Cerebellar cortex (tissue), 1 donor: ENCODE measurements at places on chromosomes 1 and 21.

DNA sequence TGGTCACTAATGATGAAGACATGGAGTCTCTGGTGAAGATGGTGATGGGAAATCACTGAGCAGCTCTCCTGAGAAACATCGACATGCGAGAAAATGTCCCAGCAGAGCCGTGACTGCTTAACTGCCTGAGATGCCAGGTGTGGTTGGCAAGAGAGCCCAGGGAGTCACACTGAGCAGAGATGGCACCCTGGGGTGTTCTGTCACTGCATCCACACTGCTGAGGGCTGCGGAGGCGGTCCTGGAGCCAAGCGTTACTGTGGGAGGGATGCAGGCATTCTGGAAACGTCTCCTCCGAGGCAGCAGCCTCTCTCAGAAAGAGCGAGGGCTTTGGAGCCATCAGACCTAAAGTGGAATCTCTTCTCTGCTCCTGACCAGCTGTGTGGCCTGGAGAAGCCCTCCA, 57.2 kb downstream of the EPHB2 start:
- DNase-seq, result no peak

GRCh38 chr1:200740571-200741208, 2.0 kb downstream of the CAMSAP2 start:
- DNase-seq, result no peak

GRCh38 chr1:227937838-227938145, 9.9 kb downstream of the WNT9A start:
- DNase-seq, result no peak

DNA sequence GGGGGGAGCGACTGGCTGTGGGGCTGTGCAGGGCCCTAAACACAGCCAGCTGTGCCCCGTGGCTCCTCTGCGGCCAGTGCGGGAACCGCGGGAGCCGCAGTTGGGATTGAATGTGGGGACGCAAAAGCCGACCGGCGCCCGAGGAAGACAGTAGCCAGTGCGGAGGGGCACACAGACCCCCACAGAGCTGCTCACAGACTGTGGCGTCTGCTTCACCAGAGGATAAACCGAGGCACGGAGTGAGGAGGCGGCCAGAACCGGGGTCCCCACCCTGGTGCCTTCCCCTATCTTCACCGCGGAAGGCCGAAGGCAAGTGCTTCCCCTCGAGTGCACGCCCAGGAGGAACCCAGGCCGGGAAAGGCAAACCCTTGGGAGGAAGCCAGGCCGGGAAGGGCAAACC, 8.7 kb upstream of the TMEM52 start:
- DNase-seq, result no peak

DNA sequence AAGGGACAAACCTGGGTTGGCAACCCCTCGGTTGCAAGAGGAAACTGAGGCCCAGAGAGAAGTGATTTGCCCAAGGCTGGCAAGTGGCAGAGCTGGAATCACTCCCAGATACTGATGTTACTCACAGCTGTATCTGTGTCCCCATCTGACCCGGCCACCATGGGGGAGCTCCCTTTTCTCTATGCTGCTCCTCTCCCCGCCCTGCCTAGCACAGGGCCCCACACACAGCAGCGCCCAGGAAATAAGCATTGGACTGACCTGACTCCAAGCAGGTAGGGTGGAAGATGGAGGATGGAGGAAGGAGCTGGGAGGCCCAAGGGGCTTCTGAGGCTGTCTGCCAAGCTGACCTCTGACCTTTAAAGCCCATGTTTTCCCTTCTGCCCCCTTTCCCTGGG, 3.0 kb upstream of the FBLIM1 start:
- DNase-seq, result no peak

DNA sequence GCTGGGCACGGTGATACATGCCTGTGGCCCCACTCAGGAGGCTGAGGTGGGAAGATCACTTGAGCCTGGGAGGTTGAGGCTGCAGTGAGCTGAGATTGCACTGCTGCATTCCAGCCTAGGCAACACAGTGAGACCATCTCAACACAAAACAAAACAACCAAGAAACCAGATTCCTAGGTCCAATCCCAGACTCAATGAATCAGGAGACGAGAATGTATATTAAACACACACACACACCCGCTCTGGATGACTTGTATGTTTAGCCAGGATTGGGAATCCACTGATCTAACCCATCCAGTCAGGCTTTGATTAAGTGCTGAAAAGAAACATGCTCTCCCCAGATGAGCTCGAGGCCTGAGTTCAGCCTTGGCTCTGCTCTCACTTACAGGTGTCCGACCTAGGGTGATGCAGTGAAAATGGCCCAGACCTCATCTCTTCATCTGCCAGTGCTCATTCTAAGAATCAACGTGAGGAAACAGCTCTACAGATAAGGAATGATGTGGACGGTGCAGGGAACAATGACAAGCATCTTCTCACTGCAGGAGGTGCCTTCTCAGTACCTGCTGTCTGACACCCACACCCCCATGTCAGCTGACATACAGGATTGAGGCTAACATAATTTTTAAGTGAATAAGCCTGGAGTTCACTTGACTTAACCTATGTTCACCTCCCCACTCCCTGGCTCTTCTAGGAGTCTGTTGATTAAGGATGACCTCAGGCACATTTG, 15.3 kb upstream of the SRSF4 start:
- no peak for DNase-seq

DNA sequence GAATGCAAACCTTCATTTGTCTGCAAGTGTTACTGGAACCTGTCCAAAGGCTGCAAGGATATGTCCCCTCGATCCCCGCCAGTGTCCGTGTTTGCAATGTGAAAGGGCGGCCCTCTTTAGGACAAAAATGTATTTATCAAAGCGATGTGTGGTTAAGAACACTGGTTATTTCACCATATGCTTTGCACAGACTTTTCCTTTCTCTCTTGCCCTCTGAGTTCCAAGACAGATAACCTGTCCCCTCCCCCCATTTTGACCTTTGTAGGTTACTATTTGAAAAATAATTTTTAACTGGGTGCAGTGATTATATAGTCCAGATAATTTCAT, 1.8 kb downstream of the CHRM3 start:
- no peak for DNase-seq

DNA sequence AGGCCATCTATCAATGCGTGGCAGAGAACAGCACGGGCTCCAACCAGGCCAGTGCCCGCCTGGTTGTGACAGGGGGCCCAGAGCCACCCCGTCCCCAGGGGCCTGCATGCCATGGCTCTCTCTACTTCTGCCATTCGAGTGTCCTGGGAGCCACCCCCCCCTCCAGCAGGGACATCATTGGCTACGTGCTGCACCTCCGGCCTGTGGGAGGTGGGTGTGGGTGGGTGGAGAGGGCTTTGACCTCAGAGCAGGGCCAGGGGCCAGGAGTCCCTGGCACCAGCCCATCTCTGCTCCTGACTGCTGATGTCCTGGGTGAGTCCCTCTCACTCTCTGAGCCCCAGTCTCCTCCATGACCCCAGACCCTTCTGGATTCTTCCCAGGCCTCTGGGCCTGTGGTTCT, 25.3 kb downstream of the SLC27A3 start:
- no peak for DNase-seq
